Lung (tissue), 17 donors: ENCODE measurements at places on chromosomes 12 and 14. TPM values are rescaled to one million over a fixed set of nuclear protein-coding genes. Genes with fewer than 3 reads are reported as not detected.

LMNTD1 gene
- total RNA-seq: 5.3 TPM

SERPINA10 gene
- total RNA-seq: not detected

GZMB gene
- total RNA-seq: 2.2 TPM

PRPF40B gene
- 15.8 TPM for total RNA-seq

SLC6A13 gene
- total RNA-seq: 1.1 TPM

CBX5 gene
- 50.9 TPM for total RNA-seq

FAM181A gene
- total RNA-seq: 4.0 TPM

OTOGL gene
- total RNA-seq: 0.71 TPM

CKB gene
- 356 TPM for total RNA-seq

RPGRIP1 gene
- 0.43 TPM for total RNA-seq

LRRC9 gene
- 0.31 TPM for total RNA-seq

CNTN1 gene
- total RNA-seq: 1.8 TPM

MON2 gene
- 53.2 TPM for total RNA-seq

RND1 gene
- 8.6 TPM for total RNA-seq

MSI1 gene
- total RNA-seq: 0.95 TPM

MYL2 gene
- total RNA-seq: not detected

SLC25A47 gene
- not detected for total RNA-seq

TRIP11 gene
- 56.4 TPM for total RNA-seq

NINJ2 gene
- 5.8 TPM for total RNA-seq

NIN gene
- 36.0 TPM for total RNA-seq

LALBA gene
- total RNA-seq: not detected

ANKRD33 gene
- total RNA-seq: 0.21 TPM

MUCL1 gene
- 1.5 TPM for total RNA-seq

FAM186B gene
- total RNA-seq: 0.54 TPM

GPR137C gene
- 7.0 TPM for total RNA-seq

LTB4R gene
- 4.4 TPM for total RNA-seq

PLCZ1 gene
- not detected for total RNA-seq

SOAT2 gene
- total RNA-seq: 0.21 TPM

MGAT4C gene
- total RNA-seq: 1.2 TPM

MEG3 gene
- 267 TPM for total RNA-seq

EVL gene
- total RNA-seq: 77.9 TPM

KRT73 gene
- total RNA-seq: not detected

FAM234B gene
- 10.4 TPM for total RNA-seq

CCDC177 gene
- total RNA-seq: not detected

KRT1 gene
- total RNA-seq: 0.82 TPM

PSMD9 gene
- 72.8 TPM for total RNA-seq

RNF212B gene
- not detected for total RNA-seq

CLEC9A gene
- total RNA-seq: 0.12 TPM

DIO3 gene
- 0.91 TPM for total RNA-seq

TBX3 gene
- 48.4 TPM for total RNA-seq

PLEK2 gene
- 2.8 TPM for total RNA-seq

SLC38A4 gene
- 2.7 TPM for total RNA-seq

VRTN gene
- not detected for total RNA-seq

TMPRSS12 gene
- not detected for total RNA-seq

SLCO1C1 gene
- 2.2 TPM for total RNA-seq

PRB2 gene
- not detected for total RNA-seq

KRT72 gene
- 0.17 TPM for total RNA-seq

SSPN gene
- 10.9 TPM for total RNA-seq

MANSC4 gene
- total RNA-seq: not detected
